Activated gamma-delta T cell treated with Interleukin-2 at 50 U/mL for 16 hours (primary cell): ENCODE measurements at places on chromosomes 3 and 15.

DNA sequence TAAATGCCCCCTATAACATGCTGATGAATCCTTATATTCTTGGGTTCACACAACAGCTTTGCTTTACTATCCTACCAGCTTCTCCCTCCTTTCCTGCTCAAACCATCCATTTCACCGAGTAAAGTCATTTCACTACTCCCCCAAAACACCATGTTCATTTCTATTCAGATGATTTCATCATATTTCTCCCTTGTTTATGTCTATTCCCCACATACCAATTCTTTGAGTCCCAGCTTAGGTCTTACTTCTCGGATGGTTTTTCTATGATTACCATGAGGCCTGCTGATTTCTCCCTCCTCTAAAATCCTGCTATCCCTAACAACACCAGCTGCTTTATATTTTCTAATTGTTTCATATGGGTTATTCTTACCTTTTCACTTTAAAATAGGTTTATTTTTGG is 231.4 kb downstream of the TIGIT start:
- no peak for DNase-seq

DNA sequence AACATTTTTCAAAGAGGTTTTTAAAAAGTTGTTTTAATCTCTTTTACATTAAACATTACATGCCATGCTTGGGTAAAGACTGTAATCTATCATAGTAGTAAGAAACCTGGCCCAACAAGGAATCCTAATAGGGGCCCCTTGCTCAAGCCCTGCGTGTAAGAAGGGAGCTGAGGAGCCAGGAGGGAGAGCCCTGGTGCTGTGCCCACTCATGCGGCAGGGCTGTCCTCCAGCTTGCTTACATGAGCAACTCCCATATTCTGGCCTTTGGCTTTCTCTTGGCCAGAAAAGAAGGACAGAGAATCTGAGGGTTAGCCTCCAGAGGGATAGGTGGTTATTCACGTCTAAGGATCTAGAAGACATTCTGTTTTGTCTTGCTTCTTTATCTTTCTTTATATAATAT is 49.8 kb downstream of the KBTBD12 start:
- no peak for DNase-seq

- DNase-seq: no peak
These were observed 69.7 kb downstream of the USF3 start for GRCh38 chr3:113626503-113627371.

- DNase-seq: peak; percentile 60
These were observed 34.3 kb downstream of the IRAK2 start for GRCh38 chr3:10198761-10199649.

- no peak for DNase-seq
These were observed 263.6 kb upstream of the GADL1 start for GRCh38 chr3:31157893-31158620.

DNA sequence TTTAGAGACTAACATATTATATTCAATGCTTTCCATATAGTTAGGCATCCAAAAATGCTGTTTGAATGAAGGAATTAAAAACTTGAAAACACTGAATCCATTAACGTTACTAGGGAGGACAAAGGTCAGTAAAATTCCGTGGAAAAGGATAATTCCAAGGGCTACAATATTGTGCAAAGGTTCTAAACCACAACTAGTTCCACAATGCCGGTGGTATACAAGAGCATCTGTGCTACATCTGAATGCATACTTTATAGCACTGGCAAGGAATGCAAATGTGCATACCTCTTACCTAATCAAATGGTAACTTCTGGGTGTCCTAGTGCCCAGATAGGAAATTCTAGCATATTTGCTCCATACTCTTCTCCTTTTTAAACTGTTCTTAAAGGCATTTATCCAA is 2.2 kb downstream of the ICE2 start:
- DNase-seq: no peak

DNA sequence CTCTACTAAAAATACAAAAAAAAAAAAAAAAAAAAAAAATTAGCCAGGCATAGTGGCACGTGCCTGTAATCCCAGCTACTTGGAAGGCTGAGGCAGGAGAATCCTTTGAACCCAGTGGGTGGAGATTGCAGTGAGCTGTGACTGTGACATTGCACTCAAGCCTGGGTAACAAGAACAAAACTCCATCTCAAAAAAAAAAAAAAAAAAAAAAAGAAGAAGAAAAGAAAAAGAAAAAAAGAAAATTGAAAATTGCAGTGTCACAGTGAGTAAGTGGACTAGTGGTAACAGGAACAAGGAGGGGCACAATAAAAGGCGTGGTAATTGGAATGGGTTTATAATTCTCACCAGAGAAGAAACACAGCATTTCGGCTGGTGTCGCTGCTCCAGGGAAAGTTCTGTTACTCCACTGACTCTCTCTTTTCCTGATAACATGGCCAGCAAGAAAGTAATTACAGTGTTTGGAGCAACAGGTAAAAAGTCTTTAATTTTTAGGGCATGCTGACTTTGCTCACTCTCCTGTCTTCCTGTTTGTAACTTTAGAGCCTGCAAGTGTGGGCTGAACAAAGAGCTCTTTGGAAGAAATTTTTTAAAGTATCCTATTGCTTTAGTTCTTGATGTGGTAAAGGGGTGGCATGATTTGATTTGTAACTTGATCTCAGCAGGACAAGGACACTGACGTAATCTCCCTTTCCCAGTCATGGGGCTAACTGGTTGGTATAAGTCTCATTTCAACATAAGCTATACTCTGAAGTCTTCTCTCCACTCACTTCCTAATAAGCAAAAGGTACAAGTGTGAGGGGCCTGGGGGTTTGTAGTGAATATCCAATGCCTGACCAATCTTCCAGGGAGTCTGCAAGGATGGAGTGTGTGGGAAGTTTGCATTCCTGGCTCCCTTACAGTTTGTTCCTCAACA is 22.1 kb upstream of the TRA2B start:
- DNase-seq: no peak

GRCh38 chr3:13491206-13491974 is 11.3 kb downstream of the HDAC11 start:
- DNase-seq: no peak

GRCh38 chr3:131550562-131551465 is 48.0 kb upstream of the MRPL3 start:
- DNase-seq: no peak

- DNase-seq: no peak
These were observed 309.7 kb upstream of the NR2F2 start for GRCh38 chr15:96020797-96021196.

DNA sequence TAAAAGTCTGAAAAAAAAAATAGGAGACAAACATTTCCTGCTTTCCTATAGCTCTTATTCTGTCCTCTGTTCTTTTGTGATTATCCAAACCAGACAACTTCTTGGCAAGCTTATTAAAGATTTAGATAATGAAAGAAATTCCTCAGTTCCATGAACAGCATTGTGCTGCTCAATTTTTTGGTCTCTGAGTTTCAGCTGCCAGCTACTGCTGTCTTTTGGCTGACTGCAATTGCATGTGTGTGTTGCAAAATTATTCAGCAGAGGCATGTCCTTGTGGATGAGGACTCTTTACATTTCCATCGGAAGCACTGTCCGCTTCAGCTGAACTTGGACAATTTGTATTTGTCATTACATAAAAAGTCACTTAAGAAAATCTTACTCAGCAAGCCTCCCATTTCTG is 397.3 kb upstream of the RASGRP1 start:
- DNase-seq: no peak

DNA sequence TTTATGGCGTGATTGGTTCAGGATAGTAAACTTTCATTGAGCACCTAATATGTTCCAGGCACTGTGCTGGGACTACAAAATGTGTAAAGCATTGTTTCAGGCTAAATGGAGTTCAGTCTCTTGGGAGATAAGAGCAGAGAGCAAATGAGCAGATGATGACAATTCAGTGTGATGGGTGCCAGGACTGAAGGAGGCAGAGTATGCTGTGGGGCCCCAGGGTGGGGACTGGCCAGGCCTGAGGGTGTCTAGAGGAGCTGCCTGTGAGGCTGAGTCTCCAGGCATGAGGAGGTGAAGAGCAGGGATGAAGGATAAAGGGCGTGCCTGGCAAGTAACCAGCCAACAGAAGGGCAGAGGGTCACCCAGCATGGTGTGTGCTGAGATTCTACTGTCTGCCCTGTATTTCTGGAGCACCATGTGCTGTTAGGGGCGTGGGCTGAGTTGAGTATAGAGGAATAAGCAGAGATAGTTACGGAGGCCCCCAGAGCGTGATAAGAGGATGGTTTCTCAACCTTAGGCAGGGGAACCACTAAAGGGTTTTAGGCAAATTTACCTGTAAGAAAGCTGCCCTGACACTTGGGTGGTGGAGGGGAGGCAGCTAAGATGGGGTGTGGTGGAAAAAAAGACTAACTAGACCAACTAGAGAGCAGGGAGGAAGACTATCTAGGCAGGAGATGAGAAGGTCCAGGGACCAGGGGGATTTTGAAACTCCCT is 38.5 kb downstream of the EPHB1 start:
- DNase-seq: no peak

DNA sequence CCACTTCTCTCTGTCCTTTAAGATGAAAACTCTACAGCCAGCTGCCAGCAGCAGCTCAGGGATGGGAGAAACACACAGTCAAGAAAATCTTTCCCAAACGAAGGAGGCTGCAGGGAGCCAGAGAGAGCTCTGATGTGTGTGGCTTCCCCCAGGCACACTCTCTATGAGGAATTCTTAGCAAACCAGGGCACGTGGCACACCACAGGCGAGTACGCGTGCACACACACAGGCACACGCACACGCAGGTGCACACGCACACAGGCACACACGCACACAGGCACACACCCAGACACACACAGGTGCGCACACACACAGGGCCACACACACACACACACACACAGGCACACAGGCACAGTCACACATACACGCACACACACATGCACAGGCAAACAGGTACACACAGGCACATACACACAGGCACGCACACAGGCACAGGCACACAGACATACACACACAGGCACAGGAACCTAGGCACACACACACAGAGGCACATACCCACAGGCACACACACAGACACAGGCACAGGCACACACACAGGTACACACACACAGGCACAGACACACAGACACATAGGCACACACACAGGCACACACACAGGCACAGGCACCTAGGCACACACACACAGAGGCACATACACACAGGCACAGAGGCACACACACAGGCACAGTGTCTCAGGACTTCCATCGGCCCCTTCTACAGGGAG is 91.5 kb upstream of the ATP2B2 start:
- no peak for DNase-seq

DNA sequence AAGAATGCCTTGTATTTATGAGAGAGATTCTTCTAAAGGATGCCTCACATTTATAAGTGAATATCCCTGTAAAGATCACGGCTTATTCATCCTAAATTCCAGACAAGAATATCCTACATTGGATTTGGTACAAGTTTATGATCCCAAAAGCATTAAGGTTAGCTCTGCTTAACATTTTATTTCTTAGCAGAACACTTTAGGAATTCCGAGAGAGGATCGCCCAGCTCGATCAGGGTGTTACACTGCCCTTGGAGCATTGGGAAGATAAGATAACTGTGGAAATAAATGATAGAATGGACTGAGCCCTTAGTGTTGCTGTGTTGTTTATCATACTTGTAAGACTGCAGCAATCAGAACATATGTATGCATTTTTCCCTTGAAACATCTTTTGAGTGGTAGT is 223.0 kb upstream of the CDIN1 start:
- DNase-seq: no peak

GRCh38 chr15:101613130-101614000 is 38.8 kb downstream of the TM2D3 start:
- DNase-seq: no peak

DNA sequence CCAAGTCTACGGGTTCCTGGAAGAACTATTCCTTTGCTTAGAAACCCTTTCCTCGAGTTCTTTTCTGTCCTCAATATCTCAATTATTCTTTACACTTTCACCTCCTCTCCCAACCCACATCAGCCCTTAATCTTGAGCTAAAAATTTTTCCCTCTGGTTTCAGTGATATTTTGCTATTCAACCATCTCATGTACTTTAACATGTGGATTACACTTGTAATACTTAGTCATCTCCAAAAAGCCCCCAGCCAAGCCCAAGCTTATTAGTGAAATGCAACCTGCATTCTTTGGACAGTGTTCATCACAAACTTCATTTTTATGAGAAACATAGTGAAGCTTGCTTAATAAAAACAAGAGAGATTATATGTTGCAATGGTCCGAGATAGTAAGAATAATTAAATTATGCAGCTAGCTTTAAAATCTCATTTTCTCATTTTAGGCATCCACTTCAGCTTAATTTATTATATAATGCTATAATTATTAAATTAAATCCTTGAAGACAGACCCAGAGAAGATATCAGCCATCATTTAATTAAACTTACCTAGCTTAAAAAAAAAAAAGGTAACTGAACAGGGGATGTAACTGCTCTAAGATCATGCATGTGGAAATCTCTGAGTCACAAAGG is 534.5 kb upstream of the TBL1XR1 start:
- no peak for DNase-seq

DNA sequence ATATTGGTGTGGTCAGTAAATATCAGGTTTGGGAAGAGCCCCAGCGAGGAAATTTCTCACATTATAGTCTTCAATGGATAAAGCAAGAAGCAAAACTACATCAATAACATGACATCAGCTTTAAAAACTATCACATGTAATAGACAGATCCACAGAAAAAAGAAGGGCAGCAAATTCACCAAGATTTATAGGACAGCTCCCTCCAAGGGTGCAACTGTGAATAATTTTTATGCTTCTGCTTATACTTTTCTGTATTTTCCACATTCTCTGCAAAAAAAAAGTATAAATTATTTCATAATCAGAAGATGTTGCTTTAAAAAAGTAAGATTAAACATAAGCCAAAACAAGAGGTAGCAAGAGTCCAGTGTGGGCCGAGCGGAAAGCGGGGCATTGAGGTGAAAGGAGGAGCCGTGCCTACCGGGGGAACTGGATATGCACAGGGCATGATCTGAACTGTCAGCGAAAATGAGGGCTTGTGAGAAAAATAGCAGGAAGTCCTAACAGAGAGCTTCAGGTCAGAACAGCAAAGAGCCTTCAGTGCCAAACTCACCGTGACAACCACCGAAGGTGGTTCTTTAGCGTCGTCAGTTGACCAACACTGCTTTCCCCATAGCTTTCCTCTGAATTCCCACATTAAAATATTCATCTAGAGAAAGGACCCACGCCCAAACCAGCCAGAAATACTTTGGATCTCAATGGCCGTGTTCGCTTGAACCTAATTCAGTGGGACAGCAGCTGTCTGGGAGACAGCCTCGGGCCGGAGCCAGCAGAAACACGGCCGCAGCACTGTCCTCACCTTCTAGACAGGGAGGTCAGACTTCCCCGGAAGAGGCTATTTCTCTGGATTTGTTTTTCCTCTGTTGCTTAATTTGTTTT is 59.8 kb downstream of the FAM174B start:
- DNase-seq: no peak
